ENCODE measurements at places on chromosomes 1 and 21.

DNA sequence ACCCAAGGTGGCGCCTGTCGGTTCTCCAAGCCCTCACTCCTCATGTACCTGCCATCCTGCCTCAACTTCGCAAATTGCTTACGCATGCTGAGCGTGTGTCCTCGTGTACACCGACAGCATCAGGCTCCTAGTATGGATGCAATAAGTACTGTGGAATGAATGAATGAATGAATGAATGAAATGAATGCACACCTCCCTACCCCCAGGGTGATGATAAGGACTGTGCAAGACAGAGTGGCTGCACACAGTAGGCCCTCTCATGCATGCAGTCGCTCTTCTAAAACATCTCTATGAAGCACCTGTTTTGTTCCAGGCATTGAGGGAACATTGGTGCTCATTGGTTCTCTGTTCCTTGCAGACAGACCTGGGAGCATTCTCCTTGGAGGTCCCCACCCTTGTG is 49.8 kb upstream of the H6PD start:
- no peak for DNase-seq

- no peak for DNase-seq
These were observed 193.2 kb downstream of the TRABD2B start for GRCh38 chr1:47803815-47804501.

DNA sequence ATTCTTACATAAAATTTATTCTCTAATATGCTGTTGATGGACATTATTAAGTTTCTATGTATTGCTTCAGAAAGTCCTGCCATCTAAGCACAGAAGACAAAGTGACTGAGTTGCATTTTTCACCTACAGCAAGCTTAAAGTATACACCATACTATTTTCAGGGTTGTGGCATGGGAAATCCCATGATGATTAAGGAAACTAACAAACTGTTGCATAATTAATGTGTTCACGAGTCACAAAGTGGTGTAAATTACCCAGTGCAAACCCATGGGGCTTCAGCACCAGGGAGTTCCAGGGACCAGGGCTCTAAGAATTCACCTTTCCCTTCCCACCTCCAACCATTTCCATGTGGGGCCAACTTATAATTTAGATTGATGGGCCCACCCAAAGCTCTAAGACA is 81.9 kb upstream of the NR5A2 start:
- DNase-seq = no peak

- DNase-seq = no peak
These were observed 96.8 kb upstream of the TMEM51 start for GRCh38 chr1:15056515-15057285.

- DNase-seq = no peak
These were observed 2072.4 kb downstream of the MRPL39 start for GRCh38 chr21:23534850-23535249.

DNA sequence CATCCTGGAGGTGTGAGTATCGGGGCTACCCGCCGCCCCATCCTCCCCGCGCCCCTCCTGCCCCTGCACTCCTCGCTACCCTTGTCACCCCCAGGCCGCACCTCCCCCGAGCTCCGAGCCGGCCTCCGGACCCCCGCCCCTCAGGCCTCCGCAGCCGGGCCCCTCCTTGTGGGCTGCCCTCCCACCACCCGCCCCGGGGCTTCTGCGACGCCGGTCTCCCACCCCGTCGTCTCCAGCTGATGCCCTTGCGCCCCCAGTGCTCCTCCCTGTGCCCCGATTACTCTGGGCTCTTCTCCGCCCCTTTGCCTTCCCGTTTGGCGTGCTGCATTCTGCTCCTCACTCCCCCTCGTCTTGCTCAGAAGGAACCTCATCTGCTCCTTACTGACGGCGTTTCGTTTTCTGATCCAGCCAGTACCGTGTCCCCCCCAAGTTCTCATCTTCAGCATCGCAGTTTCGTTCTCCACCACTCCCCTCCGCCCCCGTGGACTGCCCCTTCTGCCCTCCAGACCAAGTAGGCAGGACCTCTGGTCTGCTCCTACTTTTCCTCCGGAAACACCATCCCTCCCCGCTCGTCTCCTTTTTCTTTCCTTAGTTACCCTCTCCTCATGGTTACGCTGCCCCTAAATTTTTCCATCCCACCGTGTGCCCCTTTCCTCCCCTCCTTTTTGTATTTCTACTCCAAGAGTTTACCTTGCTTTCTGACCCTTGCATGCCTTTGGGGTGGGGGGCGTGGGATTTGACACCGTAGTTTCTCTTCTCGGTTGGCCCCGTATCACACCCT is 841 bp downstream of the SNX27 start:
- DNase-seq = peak; percentile 33
